Occipital lobe (tissue), 3 donors: ENCODE measurements at places on chromosomes 4 and X.

GRCh38 chrX:96689991-96690390 is 5.3 kb downstream of the DIAPH2 start:
- no peak for DNase-seq

- DNase-seq, result no peak
These were observed 527.7 kb upstream of the CXorf51A start for GRCh38 chrX:147342197-147342596.

GRCh38 chr4:184292877-184293276 is 75.2 kb upstream of the ENPP6 start:
- DNase-seq, result no peak

- no peak for DNase-seq
These were observed 6.8 kb upstream of the PNPLA4 start for GRCh38 chrX:7934026-7934425.

DNA sequence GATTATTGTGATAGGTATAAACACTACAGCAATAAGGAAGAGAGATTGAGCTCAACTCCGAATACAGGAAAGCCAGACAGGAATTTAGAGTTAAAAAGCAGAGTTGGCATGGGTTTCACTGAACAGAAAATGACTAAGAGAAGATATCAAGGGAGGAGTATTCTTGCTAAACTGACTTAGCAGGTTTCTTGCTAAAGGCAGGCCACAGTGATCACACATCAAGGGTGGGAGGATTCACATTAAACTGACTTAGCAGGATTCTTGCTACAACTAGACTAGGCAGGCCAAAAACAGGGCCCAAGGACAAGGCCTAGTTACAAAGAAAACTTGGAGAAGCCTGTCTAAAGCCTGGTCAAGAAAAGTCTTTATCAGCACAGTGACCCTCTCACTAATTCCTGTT is 195.1 kb downstream of the MAGEB5 start:
- no peak for DNase-seq

DNA sequence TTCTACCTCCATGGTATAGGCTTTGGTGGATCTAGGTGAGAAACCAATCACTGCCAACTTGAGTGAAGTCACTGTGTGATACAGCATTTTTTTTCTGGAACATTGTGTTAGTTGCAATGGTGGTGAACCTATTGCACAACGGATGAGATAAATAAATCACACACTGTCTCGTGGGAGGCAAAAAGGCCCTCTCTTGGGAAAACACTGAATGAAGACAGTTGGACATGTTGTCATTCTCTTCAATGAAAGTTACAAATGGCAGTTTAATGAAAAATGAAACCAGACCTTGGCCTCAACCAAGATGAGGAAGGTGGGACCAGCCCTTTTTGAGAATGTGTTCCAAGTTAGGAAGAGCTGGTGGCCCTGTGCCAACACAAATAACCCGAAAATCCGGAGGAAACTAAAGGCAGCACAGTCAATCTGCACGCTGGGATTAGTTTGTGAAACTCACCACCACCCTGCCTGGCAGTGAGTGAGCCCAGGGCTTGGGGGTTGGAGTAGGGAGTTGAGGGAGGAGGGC is 5.4 kb upstream of the ADGRG2 start:
- no peak for DNase-seq

GRCh38 chr4:138010639-138011038 is 231.5 kb downstream of the SLC7A11 start:
- no peak for DNase-seq

DNA sequence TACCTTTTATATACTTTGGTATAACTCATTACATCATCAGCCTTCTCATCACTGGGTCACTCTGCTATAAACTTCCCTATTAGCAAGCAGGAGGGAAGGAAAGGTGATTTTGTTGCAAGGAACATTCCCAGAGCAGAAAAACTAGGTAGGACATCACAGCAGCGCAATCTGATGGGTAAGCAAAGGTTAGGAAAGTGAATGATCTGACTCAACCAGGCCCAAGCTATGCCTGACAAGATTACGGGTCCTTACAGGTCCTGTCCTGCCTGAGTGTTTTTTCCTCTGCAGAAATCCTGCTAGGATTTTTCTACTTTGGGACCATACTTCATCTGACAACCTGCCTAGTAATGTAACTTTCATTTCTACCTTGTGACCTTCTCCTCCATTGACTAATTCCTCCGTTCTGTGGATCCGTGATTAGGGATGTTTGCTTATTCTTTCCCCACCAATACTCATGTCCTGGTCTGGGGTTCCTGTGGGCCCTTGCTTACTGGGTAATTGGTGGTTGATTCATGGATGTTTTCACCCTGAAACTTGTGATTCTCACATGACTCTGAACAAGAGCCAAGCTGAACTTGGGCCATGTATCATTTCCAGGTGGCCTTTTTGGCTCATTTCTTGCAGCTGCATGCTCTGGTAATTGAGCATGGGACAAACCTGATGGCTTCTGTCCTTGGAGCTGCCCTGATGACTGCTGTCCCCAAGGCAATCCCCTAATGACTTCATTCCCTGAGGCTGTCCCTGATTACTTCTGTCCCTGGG is 111.9 kb upstream of the KIT start:
- DNase-seq, result no peak

GRCh38 chr4:185011408-185011807 is 6.9 kb upstream of the HELT start:
- no peak for DNase-seq

GRCh38 chrX:87900320-87900908 is 382.8 kb downstream of the KLHL4 start:
- DNase-seq, result no peak

- no peak for DNase-seq
These were observed 560.7 kb upstream of the TENM3 start for GRCh38 chr4:181682367-181683047.

- DNase-seq, result no peak
These were observed 123.1 kb upstream of the SLC34A2 start for GRCh38 chr4:25532591-25532990.

GRCh38 chr4:158282252-158282651 is 72.0 kb downstream of the TMEM144 start:
- no peak for DNase-seq

DNA sequence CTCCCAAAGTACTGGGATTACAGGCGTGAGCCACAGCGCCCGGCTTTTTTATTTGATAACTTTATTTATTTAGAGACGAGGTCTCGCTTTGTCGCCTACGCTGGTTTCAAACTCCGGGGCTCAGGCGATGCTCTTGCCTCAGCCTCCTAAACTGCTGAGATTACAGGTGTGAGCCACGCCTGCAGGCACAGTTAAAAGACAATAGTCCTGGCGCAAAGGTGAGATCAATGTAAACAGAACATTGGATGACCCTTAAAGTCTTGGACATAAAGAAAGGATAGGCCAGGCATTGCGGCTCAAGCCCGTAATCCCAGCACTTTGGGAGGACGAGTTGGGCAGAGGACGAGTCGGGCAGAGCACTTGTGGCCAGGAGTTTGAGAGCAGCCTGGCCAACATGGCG is 2.8 kb upstream of the TXLNG start:
- no peak for DNase-seq

- DNase-seq, result peak; percentile 8
These were observed 201.4 kb downstream of the CCNG2 start for GRCh38 chr4:77358315-77358928.

- no peak for DNase-seq
These were observed 2.7 kb upstream of the LRCH2 start for GRCh38 chrX:115236560-115236959.

DNA sequence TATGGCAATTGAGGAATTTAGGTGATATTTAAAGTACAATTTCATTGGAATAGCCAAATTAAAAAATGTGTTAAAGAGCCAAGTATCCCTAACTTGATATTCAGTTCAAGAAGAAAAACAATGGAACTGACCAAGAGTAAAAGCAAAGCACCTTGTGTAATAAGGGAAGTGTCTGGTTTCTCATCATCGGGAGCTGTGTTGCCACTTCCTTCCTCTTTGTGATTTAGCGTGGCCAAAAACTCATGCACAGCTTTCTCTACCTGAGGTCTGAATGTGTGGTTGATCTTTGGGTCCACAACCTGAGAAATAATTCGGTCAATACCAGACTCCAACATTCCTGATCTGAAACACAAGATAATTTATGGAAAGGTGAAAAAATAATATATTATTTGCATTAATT is 12.4 kb downstream of the BOD1L1 start:
- DNase-seq, result no peak

DNA sequence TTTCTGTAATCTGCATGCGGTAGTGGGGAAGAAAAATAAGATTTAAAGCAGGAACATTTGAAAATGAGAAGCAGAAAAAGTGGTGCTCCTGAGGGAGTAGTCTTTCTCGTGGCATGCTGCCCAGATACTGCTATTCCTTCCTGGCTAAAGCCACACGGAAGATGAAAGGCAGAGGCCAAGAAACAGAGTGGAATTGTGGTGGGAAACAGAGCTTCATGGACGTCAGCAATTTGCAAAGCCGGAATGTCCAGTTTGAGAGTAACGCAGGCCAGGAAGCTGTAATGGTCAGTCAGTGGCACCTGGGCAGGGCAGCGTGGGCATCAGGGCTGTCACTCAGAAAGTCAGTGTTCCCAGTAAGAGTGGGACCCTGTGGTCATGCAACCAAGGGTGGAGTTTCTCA is 63.7 kb upstream of the FMR1 start:
- no peak for DNase-seq

- DNase-seq, result no peak
These were observed 15.8 kb upstream of the UBE2K start for GRCh38 chr4:39682138-39682537.

- DNase-seq, result no peak
These were observed 368.0 kb downstream of the FAT4 start for GRCh38 chr4:125682730-125683129.

- DNase-seq, result no peak
These were observed 28.2 kb downstream of the FAM149A start for GRCh38 chr4:186132577-186133242.

GRCh38 chr4:183798301-183799253 is 106.5 kb upstream of the STOX2 start:
- DNase-seq, result no peak

- DNase-seq, result no peak
These were observed 12.8 kb upstream of the TMSB4X start for GRCh38 chrX:12962041-12962504.

- no peak for DNase-seq
These were observed 320.1 kb downstream of the BMPR1B start for GRCh38 chr4:95077864-95078263.

DNA sequence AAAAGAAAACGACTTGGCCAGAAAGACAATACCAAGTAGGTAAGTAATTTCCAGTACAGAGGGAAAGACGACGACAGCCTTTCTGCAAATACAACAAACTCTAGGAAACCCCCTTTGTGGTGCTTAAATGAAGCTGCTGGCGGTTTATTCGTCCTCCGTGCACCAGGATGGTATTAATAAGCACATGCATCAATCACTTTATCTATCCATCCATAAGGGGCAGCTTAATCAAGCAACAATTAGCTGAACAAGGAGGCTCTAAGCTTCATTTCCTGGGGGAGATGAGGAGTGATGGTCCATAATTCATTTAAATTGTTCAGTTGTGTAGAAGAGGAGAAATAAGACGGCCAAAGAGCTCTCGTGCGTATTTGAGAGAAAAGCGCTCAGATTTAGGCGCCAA is 26.2 kb downstream of the IRF2 start:
- no peak for DNase-seq

DNA sequence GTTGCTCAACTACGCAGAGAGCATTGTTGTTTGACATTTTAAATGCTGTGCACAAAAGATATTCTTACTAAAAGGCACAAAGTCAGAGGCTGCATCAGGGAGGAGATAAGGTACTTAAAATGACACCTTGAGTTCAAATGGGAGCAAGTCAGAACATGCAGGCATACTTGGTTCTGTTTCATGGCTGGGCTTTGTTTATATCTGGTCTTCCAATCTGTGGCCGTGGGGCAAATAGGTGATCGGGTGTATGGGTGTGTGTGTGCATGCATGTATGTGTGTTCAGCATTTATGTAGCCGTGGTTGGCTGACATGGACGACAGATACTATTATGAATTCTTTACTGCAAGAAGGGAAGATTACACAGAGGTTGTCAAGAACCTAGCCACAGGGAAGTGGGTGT is 106.1 kb downstream of the RASL11B start:
- no peak for DNase-seq

- no peak for DNase-seq
These were observed 63.2 kb downstream of the HHIP start for GRCh38 chr4:144709159-144709558.

DNA sequence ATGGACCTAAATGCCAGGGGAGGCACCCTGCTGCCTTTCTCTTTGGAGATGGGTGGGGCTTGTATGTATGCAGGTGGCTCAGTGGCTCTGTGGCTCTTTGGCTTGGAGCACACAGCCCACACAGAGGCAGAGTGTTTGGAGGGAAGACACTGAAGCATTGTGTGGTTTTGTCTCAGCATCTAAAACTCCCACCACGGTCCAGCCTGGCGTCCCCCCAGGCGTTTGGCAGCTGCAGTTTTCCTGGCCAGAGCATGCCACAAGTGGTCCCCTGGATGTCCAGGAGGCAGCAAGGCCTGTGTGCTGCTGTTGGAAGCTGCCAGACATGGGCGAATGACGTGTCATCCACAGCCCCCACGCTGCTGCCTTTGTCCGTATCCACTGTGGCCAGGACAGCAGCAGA is 32.2 kb upstream of the PSAPL1 start:
- peak; percentile 44 for DNase-seq

GRCh38 chr4:175412161-175412560 is 399.9 kb downstream of the GPM6A start:
- DNase-seq, result peak; percentile 45

- DNase-seq, result no peak
These were observed 13.8 kb upstream of the SH3TC1 start for GRCh38 chr4:8185295-8185694.

DNA sequence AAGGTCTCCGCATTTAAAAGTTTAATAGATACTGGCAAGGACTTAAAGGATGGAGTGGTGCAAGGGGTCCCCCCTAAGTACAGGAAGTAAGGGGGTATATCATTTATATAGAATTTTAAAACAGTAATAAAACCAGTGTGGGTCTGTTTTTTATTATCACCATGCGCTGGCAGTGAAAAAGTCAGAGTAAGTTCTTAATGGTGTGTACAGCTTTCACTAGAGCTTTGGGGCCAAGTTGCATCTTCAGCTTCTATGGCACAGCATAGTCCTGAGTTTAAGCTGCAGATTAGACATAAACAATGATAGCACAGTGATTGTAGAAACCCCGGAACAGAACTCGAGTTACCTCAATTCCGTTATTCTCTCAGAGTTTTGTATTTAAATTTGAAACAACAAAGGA is 27.6 kb downstream of the RHOH start:
- DNase-seq, result no peak

DNA sequence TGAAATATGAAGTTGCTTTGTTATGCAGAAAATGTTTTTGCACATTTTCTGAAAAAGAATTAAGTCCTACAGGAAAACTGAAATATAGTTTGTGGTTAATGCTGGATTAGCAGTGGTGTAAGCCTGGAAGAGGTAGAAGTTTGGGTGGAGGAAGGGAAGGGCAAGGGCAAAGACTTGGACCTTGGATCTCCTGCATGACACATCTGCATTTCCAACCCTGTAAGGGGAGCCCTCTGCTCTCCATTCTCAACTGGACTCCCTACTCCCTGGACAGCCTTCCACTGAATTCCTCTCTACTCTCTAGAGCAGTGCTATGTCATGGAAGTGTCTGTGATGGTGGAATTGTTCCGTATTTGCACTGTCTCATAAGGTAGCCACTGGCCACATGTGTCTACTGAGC is 4.6 kb downstream of the CASP6 start:
- no peak for DNase-seq
